Caudate nucleus (tissue), 63 donors: ENCODE measurements at places on chromosomes 1 and 21.

GRCh38 chr21:34908419-34909055 lies 140.6 kb downstream of the RUNX1 start:
- no peak for DNase-seq

GRCh38 chr1:210257698-210258529 lies 25.3 kb downstream of the SERTAD4 start:
- DNase-seq: no peak

GRCh38 chr21:44686000-44686781 lies 4.2 kb upstream of the KRTAP12-1 start:
- no peak for DNase-seq

DNA sequence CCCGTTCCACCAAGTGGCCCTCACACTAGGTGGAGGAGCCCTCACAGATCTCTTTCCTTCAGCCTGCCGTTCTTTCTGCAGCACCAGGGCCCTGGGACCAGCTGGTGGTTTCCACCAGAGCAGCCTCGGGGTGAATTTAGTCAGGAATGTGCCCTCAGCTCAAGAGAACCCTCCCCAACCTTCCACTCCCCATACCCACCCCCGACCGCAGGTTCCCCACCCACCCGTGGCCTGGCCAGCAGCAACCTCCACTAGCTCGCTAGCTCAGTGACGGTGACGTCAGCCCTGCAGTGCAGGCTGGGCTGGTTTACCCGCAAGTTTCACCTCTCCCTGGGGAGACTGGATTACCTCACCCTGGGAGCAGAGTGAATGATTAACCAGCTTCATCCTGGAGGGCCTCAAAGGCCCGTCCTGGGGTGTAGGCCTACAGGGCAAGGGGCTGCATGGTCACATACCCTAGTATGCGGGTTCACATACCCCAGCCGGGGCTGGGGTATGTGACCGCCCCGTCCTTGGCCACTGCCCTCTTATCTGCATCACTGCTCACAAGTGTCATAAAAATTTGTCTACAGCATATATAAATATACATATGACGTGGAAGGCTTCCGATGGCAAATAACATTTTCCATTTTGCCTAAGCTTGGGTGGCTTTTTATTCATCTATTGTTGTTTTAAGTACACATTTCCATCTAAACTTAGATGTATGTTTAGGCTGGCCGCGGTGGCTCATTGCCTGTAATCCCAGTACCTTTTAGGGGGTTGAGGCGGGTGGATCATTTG lies 24.5 kb downstream of the ELF3 start:
- no peak for DNase-seq

DNA sequence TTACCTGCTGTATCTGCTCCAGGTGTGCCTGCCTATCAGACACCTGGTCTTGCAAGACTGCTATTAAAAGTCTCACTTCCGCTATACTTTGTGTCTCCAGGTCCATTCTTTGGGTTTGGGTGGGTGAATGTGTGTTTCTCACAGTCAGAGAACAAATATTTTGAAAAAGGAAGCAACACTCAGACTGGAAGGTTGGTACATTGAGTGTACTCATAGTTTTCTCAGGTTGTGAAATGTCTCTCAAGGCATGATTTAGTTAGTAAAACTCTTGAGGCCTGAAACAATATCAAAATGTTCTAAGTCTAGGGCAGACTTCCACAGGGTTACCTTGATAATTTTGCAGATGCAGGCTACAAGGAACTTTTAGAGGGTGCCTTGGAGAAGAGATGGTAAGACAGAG lies 429.9 kb upstream of the ZRANB2 start:
- DNase-seq: no peak

- DNase-seq: no peak
These were observed 275.4 kb downstream of the RPS6KC1 start for GRCh38 chr1:213326281-213327016.
